ENCODE measurements at places on chromosomes 11 and 22. TPM values are rescaled to one million over a fixed set of nuclear protein-coding genes. Genes with fewer than 3 reads are reported as not detected.

DNA sequence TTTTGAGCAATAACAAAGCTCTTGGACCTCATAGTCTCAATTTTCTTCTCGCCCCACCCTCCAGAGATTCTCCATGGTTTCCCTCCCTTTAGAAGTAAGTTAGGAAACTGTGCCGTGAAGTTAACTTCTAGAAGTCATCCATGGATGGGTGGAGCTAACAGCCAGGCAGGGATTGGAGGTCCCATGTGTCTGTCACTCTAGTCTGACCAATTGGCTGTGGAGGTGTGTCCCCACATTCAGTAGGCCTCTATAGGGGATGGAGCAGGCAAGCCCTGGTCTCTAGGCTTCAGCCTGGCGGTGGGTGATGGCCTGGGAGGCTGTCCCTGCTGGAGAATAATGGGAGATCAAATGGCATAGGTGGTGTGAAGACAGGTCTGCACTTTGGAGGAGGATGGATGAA, 50.7 kb downstream of the TP53I11 start:
- no peak for DNase-seq

GRCh38 chr22:38348751-38349496, 31.7 kb upstream of the CSNK1E start:
- DNase-seq, result no peak

- DNase-seq, result no peak
Measured at GRCh38 chr11:79167510-79168188, 273.2 kb downstream of the TENM4 start.

DNA sequence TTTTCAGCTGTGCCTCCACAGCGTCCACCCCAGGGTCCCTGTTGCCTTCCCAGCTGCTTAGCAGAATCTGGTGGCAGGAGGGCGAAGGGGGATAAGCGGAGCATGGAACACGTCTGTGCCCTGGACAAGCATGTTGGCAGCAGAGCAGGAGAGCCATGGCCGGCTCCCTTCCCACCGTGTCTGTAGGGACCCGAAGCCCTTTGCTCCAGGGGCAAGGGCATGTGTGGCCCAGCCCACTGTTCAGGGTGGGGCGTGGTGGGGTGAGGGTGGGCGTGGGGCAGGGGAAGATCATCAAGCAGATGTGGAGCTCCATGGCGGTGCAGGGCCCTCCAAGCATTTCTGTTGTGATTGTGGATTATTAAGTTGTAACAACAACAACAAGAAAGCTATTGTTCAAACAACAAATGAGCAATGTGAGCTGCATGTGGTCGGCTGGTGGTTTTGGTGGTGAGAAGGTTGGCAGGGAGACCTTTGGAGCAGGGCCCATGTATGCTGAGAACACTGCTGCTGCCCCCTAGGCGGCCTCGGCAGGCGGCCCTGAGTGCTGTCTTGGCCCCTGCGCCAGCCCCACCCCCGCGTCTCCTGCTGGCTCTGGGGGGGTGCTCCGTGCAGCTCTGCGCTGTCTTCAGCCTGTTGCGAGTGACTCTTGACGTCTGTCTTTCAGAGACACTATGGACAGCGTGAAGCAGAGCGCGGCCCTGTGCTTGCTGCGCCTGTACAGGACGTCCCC, 50.9 kb downstream of the AP2A2 start:
- DNase-seq, result no peak

CABP4 gene
- not detected for total RNA-seq

SCGB1A1 gene
- not detected for total RNA-seq

CASP4 gene
- 67.1 TPM for total RNA-seq

SLC37A2 gene
- 4.1 TPM for total RNA-seq

PARVG gene
- total RNA-seq, result 5.0 TPM

OR8I2 gene
- not detected for total RNA-seq

YPEL1 gene
- 6.4 TPM for total RNA-seq
